Left ventricle myocardium inferior (tissue), 1 donor: ENCODE measurements at places on chromosomes 4 and X.

DNA sequence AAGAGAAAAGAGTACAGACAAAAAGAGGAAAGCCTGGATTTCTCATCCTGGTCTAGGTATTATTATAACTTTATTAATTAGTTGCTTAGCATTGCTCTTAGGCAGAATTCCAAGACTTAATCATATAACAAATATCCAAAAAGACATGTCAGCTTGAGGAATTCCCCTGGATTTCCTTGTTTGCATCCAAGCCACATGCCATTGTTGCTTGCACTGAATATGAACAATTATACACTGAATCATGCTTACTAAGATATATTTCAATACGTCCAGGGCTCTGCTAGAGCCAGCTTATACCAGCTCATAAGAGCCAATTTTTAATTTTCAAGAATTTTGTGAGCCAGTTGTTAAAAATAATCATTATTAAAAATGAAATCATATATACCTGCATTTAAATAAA is 5.5 kb upstream of the TLR10 start:
- DNase-seq = no peak

- DNase-seq = no peak
Observed at GRCh38 chrX:14843666-14844065, 29.2 kb downstream of the FANCB start.

DNA sequence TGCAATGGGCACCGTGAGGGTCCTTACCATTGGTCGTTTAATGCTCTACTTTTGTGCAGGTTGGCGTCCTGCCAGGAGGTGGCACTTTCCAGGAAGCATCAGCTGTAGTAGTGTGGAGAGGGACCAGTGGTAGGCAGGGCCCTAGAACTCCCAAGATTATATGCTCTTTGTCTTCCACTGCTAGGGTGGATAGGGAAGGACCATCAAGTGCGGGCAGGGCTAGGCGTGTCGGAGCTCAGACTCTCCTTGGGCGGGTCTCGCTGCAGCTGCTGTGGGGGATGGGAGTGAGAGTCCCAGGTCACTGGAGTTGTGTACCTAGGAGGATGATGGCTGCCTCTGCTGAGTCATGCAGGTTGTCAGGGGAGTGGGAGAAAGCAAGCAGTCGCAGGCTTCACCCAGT is 134.7 kb downstream of the KLF8 start:
- DNase-seq = no peak

DNA sequence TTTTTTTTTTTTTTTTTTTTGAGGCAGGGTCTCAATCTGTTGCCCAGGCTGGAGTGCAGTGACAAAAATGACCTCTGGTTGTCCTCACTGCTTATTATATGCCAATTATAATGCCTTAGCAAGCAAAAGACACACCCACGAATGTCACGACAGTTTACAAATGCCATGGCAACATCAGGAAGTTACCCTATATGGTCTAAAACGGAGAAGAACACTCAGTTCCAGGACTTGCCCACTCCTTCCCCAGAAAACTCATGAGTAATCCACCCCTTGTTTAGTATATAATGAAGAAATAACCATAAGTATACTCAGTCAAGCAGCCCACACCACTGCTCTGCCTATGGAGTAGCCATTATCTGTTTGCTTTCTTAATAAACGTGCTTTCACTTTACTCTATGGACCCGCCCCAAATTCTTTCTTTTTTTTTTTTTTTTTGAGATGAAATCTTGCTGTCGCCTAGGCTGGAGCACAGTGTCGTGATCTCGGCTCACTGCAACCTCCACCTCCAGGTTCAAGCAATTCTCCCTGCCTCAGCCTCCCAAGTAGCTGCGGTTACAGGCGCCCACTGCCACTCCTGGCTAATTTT is 106.2 kb downstream of the SMIM20 start:
- DNase-seq = no peak

DNA sequence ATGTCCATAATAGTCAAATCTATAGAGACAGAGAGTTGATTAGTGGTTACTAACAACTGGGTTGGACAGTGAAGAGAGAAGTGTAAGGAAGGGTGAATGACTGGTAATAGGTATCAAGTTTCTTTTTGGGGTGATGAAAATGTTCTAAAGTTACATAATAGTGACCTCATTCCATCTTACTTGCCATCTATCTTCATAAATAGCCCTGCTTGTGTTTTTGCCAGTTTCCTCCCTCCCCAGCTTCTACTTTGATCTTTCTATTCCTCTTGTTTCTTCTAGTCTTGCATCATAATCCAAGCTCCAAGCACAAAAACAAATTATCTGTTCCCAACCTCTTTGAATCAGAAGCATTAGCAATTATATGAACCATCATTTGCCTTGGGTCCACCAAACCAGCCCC is 40.2 kb upstream of the TET2 start:
- no peak for DNase-seq

GRCh38 chrX:17567187-17567586 is 170.1 kb upstream of the SCML1 start:
- DNase-seq = no peak

DNA sequence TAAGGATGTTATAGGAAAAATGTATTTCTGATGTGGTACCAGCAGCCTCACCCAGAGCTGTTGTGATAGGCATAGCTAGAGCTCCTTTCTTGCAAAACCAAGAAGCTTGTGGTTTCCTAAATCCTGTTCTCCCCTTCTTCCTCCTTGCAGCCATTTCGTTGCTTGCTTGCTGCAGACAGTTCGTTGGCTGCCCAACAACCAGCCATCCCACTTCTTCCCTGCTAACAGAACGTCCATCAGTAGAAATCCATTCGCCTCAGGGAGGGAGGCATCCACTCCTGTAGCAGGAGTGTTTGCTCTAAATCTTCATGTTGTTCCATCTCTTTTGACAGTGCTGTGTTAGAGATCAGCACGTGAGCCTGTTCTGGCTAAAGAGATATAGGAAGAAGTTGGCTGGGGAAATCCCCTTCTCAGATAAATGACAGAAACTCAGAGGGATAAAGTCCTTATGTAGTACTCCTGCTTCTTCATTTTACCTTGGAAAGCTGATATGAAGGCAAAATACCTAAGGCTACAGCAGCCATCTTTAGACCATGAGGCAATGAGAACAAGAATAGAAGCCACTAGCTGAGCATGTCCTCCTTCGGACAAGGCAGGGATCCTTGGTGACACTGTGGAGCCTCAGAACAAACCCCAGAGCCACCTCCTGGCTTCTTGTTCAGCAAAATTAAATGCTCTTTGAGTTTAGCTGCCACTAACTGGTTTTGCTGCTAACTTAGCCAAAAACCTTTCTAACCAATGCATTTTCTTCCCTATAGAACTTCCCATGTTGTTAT is 68.4 kb upstream of the RELL1 start:
- DNase-seq = no peak

GRCh38 chr4:99710681-99711345 is 53.2 kb upstream of the C4orf54 start:
- no peak for DNase-seq

- DNase-seq = no peak
Observed at GRCh38 chr4:182140547-182140946, 102.7 kb upstream of the TENM3 start.

GRCh38 chr4:110085131-110085530 is 113.3 kb downstream of the ELOVL6 start:
- DNase-seq = no peak

- no peak for DNase-seq
Observed at GRCh38 chrX:120692319-120692718, 62.5 kb upstream of the C1GALT1C1 start.

GRCh38 chr4:117455088-117455487 is 369.7 kb upstream of the TRAM1L1 start:
- DNase-seq = no peak

DNA sequence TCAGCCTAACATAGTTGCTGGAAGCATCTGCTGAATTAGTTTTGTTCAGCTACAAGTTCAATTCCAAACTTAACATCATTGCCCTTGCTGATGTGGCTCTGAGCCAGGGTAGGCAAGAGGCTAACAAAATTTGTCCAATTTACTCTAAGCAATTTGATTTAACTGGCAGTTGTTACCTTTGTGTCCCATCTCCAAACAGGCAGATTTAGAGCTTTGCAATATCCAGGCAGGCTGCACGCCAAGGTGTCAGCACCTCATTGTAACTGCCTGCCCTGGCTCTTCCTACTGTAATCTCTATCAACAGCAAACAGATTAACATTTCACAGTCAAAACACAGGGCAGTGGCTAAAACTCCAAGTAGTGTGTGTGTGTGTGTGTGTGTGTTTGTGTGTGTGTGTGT is 2070.6 kb downstream of the PCDH7 start:
- DNase-seq = no peak

DNA sequence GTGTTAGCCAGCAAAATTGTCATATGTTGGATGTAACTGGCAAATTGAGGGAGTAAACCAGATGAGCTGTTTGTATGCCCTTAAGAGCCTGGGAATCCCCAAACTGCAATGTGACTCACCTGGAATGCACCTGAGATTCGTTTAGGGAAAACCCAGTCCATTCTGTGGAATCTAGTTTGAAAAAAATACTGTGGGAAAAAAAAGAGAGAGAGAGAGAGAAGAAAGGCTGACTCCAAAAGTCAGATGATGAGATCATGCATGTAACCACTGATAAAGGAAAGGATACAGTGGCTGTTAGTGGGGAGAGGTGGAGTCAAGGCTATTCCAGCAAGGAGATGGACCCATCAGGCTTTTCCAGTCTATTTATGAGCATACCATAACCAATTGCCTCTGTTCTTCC is 48.5 kb downstream of the SLC9A7 start:
- no peak for DNase-seq

DNA sequence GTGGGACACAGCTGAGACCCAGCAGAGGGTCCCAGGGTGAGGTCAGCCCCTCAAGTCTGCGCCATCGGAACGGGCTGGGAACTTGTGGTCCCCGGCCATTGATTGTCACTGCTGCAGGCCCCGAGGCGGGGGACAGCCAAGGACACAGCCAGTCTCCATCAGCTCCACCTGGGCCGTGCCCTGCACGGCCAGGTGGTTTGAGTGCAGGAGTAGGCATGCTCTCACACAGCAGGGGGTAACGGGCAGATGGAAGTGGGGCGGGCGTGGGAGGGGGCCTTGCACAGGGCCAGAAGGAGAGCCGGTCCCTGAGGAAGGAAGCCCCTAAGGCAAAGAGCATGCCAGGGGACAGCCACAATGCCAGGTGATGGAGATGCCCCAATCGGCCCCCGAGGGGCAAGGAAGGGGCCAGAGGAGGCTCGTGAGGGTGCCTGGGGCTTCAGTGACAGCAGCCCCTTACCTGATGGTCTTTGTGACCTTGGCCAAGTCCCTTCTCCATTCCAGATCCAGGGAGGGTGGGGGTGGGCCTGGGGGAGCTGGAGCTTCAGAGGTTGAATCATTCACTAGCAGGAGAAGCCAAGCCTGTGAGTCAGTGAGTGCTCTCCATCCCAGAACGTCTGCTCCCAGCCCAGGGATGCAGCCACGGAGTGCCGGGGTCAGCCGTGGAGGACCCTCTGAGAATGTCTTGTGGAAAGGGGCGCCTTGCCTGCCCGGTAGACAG is 2.3 kb downstream of the ATP2B3 start:
- DNase-seq = no peak

DNA sequence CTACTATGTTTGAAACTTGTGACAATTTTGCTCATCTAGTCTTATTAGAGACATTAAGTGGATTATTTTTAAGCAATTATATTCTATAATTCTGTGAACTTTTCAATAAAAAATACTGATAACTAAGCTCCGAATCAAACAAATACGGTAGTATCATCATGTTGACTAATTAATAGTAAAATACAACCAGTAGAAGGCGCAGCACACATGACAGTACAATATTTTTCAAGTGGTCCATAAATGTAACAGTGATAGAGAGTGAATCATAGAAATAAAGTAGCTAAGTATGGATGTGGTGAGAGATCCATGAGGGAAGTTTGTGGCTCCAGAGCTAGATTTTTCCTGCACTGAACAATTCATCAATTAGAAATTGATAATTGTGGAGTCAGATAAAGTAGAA is 666.2 kb downstream of the KCTD8 start:
- DNase-seq = no peak

DNA sequence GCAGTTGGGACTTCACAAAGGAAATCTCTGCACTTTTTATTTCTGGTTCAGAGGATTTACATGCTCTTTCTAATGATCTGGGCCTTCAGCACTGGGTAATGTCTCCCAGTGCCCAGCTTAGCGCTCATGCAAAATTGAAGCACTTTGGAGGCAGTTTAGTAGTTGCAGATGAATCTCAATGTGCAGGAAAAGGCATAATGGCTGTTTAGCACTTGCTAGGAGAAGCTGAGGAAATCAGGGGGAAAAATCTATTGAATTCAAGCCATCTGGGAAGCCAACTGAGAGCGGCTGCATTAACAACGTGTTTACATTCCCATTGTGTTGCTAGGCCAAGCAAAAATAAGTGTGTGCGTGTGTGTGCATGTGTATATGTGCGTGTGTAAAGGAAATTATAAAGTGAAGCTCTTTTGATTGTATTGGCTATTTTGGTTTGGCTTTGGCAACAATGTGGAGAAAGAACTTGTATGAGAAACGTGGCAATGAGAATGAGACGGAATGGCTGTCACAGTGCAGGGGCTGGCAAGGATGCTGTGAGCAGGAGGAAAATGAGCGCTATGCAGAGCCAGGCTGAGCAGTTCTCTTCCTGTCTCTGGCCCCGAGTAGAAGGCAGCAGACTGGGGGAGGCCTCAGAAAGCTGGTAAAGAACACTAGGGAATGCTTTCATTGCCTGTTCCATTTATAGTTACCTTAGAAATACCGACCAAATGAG is 231.5 kb downstream of the UNC5C start:
- DNase-seq = no peak

DNA sequence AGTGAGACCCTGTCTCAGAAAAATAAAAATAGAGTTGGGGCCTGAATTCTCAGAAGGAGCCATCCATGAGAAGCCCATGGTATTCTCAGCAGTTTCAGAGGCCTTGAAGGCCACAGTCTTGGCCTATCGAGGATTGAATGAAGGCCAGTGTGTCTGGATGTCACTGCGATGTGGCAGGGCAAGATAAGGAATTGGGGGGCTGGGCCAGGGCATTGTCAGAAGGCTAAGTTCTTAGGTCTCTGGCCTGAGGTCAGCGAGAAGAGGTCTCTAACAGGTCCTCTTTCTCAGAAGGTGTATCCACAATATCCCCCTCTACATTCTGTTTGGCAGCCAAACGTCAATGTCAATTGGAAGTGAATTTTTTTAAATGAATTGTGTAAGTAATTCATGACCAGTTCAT is 5.7 kb downstream of the ZNF275 start:
- DNase-seq = no peak

- no peak for DNase-seq
Observed at GRCh38 chr4:14339715-14340114, 662.6 kb upstream of the CPEB2 start.

- no peak for DNase-seq
Observed at GRCh38 chr4:156411531-156411930, 457.9 kb upstream of the CTSO start.

GRCh38 chr4:156939801-156940200 is 31.8 kb downstream of the PDGFC start:
- no peak for DNase-seq

GRCh38 chr4:153706519-153706918 is 22.4 kb downstream of the TLR2 start:
- DNase-seq = no peak
